ENCODE measurements at places on chromosomes 3 and 15.

DNA sequence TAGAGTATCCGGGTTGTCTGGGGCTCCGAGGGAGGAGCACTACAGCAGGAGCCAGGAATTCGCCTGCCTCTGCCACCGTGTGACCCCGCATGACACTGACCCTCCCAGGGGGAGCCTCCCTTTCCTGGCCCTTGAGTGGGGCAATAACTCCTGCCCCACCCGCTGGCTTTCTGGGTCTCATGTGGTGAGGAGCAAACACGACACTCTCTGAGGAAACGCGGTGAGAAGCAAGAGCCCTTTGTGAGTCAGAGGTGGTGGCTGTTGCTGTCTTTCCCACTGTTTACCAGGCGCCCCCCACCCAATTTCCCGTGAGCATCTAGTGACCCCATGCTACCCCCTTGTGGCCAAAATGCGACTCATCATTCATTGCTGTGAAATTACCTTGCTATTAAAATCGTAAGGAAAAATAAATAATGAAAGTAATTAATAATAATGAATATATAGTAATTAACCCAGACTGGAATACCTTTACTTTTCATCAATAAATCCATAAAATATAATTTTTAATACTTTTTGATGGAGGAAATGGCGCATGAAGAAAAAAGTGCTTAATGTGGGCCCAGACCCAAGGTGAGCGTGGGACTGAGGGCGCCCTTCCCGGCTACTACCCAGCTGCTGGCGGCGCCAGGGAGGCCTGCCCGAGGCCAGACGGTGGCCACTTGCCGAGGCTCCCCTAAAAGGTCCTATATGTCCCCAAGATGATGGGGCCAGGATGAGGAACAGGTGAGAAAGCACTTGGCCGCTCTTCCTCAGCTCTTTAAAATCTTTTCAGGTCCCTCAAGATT is 29.3 kb downstream of the CCNL1 start:
- no peak for DNase-seq

DNA sequence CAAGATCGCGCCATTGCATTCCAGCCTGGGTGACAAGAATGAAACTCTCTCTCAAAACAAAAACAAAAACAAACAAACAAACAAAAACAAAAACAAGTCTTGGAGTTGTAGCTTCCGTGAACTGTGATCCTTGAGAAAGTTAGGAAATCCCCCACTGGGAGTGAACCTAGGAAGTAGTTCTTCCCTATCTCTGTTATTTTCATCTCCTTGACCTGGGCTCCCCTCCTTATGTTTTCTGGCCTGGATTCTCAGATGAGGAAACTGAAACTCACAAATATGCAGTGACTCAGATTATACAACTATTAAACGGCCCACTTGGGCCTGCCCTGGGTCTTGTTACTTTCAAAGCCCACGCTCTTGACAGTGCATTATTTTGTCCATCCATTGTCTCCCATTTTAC is 29.7 kb downstream of the SAXO2 start:
- DNase-seq, result no peak

DNA sequence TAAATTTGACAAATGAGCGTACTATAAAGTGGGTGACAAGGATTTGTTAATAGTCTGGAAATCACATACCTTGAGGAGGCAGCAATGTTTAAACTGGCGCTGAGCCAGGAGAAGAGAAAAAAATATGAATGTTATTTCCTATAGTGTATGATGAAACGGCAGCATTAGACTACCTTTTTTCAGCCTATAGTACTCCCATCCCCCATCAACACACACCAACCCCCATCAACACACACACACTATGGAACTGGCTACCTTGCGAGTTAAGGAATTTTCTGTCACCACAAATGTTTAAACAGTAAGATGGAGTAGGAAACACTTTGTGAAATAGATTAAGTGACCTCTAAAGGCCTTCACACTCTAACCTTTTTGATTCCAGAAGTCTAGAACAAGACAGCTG is 46.8 kb upstream of the ZCWPW2 start:
- no peak for DNase-seq

- no peak for DNase-seq
Measured at GRCh38 chr3:69105320-69105719, 17.1 kb downstream of the LMOD3 start.

- no peak for DNase-seq
Measured at GRCh38 chr3:173745952-173746682, 348.6 kb downstream of the NLGN1 start.

DNA sequence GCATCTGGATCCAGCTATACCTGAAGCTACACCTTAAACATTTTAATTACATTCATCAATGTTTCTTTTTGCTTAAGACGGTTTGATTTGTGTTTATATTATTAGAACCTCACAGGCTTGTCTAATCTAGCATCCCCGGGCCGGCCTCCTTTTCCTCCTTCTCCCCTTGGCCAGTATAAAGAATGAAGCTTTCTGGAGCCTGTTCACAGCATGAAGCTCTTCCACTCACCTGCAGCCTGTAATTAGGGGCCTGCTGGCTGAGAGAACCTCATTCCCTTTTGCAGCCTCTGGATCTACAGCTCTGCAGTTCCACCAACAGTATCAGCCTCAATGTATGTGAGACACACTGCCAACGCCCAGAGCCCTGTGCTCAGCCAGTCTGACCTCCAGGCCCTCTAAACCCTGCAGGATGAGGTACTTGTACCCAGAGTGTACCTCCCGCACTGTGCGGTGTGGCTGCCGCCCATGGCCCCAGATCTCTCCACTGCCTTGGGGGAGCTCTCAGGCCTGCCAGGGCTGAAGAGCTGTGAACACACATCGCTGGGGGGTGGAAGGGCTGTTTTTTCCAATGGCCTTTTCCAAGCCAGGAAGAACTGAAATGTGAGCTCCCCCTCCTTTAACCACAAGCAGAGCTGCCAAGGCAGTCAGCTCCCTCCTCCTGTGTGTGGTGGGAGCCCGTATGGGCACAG is 114.7 kb upstream of the ALDH1A3 start:
- DNase-seq, result no peak

GRCh38 chr3:59839810-59840515 is 790.1 kb upstream of the CFAP20DC start:
- DNase-seq, result peak; percentile 73

DNA sequence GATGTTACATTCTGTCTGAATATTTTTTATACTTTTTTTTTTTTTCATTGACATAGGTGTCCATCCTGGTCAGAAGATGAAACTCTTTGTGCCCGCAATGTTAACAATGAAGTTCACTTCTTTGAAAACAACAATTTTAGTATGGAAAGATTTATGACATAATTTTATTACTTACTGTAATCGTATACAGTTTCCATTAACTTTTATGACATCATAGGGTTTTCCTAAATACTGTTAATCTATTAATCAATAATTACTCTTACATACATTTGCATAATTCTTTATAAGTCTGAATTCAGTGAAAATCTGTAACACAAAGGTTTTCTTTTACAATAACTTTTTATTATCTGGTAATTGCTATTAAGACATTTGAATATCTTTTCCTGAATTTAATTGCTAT is 17.7 kb downstream of the EIF2A start:
- no peak for DNase-seq

DNA sequence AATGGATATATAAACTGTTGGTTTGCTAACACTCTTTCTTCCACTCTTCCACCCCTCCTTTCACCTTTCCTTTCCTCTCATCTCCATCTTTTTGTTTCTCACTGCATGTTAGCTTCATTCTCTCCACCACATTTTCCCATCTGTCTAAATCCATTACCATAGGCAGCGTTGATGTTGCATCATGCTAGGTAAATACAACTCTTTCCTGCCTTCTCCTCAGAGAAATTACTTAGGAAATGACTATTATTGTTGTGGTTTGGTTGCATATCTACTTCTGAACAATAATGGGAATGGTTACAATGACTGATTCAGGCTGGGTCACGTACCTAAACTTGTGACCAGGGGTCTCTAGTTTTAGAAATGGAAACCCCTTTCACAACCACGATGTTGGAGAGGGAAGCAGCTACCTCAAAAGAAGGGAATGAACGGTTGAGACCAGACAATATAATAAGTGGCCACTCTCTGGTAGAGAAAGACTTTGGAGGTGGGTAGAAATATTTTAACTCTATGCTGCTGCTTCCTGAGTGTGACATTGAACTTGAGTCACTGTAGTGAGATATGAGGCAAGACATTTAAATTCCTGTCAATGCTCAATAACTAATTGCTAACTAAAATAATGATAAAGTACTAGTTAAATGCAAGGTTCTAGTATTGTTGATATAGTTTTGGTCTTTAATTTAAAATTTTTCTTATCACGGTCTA is 314.1 kb upstream of the TGFBR2 start:
- no peak for DNase-seq

GRCh38 chr3:133047980-133048379 is 9.8 kb downstream of the TMEM108 start:
- no peak for DNase-seq

GRCh38 chr3:58167431-58168351 is 43.1 kb downstream of the DNASE1L3 start:
- peak; percentile 37 for DNase-seq

DNA sequence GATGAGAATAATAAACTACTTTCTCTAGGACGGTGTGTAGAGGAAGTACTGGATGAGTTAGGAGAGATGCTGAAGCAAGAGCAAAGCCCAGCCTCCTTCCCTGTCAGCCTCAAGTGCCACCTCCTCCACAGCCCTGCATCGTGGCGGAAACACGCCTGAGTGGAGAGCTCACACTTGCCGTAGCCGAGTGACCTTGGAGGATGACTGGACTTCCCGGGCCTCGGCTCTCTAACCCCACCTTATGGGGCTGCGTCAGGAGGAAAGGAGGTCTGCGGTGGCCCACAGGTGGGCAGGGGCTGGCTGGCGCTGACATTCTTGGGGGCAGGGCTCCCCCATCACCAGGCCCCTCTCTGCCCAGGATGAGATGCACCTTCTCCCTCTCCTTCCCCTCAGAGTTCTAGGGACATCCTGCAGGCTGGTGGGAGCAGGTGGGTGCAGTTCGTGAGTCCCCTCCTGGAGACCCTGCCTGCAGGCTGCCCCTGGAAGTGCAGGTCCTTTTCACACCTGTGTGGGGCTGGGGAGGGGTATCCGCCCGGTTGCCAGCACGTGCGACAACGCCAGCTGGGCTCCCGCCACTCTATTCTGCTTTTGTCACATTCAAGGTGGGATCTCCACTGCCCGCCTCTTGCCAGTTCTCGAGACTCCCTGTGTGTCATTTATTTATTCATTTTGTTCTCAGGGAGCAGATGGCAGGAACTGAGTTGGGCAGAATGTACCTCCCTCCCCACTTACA is 175.2 kb downstream of the MEGF11 start:
- no peak for DNase-seq

DNA sequence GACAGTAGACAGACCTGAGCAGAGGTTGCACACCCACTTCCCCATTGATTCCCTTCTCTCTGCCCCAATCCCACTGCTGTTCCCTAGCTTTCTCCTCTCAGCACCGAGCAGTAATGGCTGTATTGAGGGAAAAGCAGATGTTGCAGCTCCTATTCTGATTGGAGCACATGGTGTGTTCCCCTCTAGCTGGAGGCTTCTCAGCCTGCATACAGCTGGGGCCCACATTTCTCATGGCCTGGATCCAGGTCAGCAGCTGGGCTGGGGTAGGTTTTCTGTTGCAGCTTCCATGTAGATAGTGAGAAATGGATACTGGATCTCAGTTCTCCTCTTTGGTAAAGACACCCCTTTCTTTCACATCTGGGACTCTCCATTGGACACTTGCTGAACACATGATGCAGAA is 50.1 kb downstream of the RYR3 start:
- no peak for DNase-seq

GRCh38 chr3:188440340-188440972 is 286.5 kb downstream of the LPP start:
- DNase-seq, result no peak

DNA sequence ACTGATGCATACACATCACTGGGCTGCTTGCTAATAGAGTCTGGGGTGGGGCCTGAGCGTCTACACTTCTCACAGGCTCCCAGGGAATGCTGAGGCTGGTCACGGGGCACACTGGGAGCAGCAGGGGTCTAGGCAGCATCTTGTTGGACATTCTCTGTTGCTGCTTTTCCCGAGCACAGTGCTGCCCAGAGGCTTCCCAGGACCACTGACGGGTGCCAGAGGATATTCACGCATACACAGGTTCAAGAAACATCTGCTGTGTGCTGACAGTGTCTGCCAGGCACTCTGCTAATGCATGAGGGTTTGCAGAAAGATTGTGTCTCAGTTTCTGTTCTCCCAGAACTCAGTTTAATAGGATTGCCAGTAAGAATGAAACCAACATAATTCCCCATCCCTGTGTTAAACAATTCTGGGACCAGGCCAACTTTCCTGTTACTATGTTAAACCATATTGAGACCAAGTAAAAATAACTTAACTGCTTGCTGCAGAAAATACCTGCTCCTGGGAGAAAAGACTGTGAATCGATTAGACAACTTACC is 23.9 kb upstream of the BCL2L10 start:
- no peak for DNase-seq

- no peak for DNase-seq
Measured at GRCh38 chr15:78007964-78008886, 69.3 kb downstream of the TBC1D2B start.

DNA sequence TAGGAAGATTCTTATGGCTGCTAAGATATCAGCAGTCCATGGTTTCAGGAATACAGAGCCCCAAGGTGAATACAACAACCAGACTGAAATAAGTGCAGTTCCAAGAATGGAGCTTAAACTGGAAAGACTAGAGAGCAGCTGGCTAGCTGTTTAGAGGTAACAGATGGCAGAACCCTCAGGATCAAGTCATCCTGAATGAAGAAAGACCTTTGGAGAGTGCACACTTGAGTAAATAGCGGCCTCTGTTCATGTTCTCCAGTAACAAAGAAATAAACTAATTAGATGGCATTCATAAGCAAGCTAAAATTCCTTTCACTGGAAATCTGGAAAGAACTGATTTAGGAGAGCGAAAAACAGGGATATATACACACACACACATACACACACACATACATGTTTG is 968.4 kb downstream of the FHIT start:
- no peak for DNase-seq

- DNase-seq, result no peak
Measured at GRCh38 chr15:27165590-27165989, 194.6 kb downstream of the GABRG3 start.

DNA sequence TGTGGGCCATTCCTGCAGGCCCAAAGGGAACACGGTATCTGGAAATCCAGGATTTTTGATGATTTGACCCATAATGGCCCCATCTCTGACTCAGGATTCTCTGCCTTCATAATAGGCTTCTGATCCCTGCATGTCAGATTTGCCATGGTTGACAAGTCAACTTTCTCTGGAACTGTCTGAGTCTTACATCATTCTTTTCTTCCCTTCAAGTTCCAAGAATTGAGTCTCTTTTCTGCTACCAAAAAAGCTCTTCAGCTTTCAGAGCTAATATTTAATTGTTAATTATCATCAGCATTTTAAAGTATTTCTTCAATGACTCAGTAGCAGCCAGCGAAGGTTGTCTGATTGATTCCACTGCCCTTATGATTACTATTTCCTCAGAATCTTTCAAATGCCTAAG is 244.4 kb upstream of the COL8A1 start:
- DNase-seq, result no peak
